ENCODE measurements at places on chromosomes 11 and 22. TPM values are rescaled to one million over a fixed set of nuclear protein-coding genes. Genes with fewer than 3 reads are reported as not detected.

DNA sequence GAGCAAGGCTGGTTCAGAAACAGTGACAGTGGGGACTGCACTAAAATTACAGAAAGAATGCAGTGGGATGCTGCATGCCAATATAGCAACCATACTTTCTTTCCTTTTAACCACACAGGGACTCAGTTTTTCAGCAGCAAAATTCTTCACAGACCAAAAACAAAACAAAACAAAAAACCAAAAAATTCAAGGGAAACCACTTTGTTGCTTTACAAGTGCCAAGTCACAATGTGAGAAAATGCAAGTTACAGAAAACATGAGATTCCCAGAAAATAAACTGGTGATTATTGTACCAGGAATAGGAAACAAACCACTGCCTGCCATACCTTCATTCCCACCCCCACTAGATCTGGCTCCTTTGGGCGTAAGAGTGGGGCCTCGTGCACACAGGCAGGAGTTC is 52.6 kb downstream of the TENM4 start:
- ATAC-seq, result no peak

DNA sequence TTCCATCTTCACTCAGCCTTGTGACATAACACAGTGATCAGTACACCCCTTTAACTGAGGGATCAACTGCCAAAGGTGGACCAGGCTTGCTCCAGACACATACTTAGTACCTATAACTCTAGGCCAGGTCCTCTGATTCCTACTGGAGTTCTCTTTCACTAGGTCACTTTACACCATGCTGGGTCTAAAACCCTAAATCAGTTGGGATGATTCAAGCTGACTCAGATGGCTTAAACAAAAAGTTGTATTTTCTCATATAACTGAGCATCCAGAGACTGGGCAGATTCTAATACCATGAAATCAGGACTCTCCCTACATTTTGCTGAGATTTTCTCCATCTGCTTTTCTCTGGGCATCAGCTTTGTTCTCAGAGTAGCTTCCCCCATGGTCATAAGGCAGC is 26.0 kb upstream of the FLI1 start:
- ATAC-seq, result no peak

DNA sequence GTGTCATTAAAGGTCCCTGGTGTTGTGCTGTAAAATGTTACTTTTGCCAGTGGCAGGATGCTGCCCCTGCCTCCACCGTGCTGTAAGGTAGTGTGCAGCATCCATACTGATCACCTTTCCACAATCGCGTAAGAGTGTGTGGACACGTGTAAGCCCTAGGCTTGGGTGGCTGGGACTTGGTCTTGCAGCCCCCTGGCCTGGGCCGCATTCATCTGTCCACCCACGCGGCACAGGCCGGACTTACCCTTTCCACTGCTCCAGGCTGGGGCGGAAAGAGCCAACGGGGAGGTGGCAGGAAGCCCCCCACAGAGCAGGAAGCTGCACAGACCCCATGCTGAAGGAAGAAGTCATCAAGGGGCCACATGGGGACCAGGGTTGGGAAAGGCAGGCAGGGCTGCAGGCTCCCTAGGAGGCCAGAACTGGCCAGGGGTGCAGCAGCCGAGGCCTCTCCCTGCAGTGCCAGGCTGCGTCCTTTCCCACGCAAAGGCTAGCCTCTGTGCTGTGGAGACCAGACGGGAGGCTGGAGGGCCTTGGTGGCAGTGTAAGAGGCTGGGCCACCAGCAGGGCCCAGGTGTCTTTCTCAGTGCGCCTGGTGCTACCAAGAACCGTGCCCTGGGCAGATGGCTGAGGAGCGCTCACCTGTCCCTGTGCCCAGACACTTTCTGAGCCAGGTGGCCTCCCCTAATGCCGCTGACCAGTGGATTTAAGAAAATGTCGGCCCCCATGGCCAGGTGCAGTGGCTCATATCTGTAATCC is 11.7 kb upstream of the TMEM191C start:
- ATAC-seq, result no peak

- peak; percentile 57 for ATAC-seq
These were observed 64.2 kb downstream of the CADM1 start for GRCh38 chr11:115439969-115440540.

Gene NRIP3
- total RNA-seq, result 8.5 TPM

All from motor neuron (in vitro differentiated cells).